ENCODE measurements at places on chromosomes 5 and 9. TPM values are rescaled to one million over a fixed set of nuclear protein-coding genes. Genes with fewer than 3 reads are reported as not detected.

Gene DMRT3
- total RNA-seq, result not detected

Gene DND1
- total RNA-seq, result 0.75 TPM

Gene PLAC8L1
- total RNA-seq, result not detected

Gene TPPP
- 16.0 TPM for total RNA-seq

Gene GHR
- 9.1 TPM for total RNA-seq
